ENCODE measurements at places on chromosomes 5 and 9.

DNA sequence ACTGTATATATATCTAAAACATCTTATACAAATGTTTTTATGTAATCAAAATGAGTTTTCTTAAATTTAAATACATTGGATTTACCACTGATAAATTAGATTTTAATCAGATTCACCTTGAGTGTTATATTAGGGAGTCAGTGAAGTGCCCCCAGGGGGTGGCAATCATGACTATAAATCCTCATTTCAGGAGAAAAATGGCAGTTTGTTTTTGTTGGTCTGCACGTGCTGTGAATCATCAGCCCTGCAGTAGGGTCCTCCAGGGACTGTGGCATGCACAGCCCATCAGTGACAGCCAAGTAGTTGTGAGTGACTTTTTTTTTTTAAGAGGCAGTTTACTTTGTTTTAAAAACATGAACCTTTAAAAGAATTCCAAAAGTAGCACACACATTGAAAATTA, 65.2 kb downstream of the ZSWIM6 start:
- no peak for DNase-seq

DNA sequence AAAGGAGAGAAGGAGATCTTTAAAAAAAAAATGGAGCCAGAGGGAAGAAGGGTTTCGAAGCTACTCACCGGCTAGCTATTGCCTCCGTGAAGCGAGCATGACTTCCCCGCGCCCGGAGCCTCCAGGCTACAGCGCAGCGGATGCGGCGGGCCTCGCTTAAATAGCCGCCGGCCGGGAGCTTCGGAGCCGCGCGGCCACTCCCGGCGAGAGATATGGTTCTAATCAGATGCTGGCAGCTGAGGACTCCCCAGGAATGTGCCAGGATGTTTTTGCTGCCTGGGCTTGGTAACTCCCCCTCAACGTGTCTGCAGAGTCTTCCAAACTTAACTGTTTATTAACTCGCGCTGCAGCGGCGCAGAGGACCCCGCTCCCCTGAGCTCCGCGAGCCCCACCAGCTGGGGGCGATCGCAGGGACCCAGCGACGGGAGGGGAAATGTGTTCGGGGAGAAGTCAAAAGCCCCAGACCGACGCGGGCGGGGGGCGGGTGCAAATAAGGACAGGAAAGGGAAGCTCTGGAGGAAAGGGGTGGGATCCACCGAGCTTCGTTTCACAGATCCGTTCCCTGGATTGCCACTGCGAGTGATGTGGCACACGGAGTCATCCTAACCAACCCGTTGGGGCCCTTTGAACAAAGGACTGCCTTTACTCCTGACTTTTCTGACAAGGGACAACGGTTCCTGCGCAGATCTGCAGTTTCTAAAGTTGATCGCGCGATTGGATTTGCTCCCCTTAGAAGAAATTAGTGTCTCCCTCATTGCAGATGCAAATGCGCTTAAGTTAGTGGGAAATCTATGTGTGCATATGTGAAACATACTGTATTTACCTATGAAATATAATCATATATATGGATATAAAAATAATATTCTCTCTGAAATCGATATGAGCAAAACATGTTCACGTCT, at the start of gene DAB2:
DAB2 (minus strand) TSS at position 245 of the 902 bp plus-strand sequence. CDS start 30,660 bp downstream, outside the sequence.
- peak; percentile 84 for DNase-seq

DNA sequence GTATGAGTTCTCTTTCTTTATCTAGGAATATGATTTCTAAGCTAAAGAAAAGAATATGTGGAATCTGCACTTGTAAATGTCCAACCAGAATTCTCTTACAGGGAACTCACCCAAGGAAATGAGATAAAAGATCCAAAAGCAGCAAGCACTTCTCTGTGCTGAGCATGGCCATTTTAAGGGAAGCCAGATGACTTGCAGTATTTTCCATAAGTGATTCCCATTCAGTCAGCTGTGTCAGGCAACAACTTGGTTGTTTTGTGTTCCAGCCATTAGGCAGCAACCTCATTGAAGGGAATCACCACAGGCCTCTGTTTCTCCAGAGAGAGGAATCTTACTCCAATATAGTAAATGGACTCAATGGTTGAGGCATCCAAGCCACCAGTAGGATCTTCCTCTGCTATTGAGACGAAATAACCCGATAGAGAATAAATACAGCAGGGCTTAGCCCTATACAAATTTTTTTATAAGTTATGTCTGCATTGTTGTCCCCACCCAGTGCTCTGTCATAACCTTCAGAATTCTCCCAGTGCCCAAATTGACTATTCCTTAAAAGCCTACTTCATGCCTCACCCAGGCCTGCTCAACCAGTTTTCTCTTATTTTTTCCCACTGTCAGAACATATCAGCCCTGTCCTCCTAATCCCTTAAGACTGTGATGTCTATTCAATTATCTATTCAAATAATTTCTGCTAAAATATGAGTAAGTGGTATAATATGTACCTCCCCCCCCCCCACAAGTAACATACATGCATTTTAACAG, 236.6 kb downstream of the PJA2 start:
- no peak for DNase-seq

- DNase-seq: no peak
These were observed 153.8 kb upstream of the PHYKPL start for GRCh38 chr5:178386336-178386931.

GRCh38 chr9:89891591-89892304, 286.9 kb downstream of the GADD45G start:
- DNase-seq: no peak

GRCh38 chr5:101605700-101606099, 690.4 kb downstream of the SLCO4C1 start:
- no peak for DNase-seq

GRCh38 chr5:111447822-111448221, 64.5 kb downstream of the STARD4 start:
- no peak for DNase-seq
